ENCODE measurements at places on chromosomes 3 and 15. TPM values are rescaled to one million over a fixed set of nuclear protein-coding genes. Genes with fewer than 3 reads are reported as not detected.

DNA sequence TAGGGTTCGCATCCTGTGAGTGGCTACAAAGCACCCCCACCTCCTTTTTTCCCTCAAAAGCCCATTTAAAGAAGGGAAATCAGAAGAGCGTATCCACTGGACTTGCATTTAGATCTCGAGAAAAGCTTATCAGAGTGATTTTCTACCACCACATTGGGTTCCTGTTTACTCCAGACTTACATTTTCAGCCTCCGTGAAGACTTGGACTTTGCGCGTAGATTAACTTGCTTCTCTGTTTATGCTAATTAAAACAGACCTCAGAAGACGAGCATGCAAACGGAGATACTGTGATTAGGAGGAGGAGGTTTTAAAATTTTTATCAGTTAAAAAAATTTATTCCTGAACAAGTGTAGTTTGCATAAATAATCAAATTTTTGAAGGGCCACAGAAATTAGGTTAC lies 115.7 kb downstream of the AKAP13 start:
- DNase-seq, result no peak
- peaks cover 11% of the 10 kb centered on the region for H3K4me1 ChIP-seq
- no peaks in the 10 kb centered on the region for H3K36me3 ChIP-seq
- no peaks in the 10 kb centered on the region for H3K27me3 ChIP-seq

- no peaks in the 10 kb centered on the region for H3K4me1 ChIP-seq
- no peak for DNase-seq
- H3K27ac ChIP-seq, result no peak overlapping the region
- H3K27me3 ChIP-seq, result no peaks in the 10 kb centered on the region
- no peak overlapping the region for H3K4me3 ChIP-seq
Measured at GRCh38 chr3:80350771-80351170, 583.0 kb upstream of the ROBO1 start.

GRCh38 chr3:157868946-157869345 lies 237.3 kb downstream of the SHOX2 start:
- H3K36me3 ChIP-seq, result no peaks in the 10 kb centered on the region
- no peak overlapping the region for H3K4me3 ChIP-seq
- H3K27me3 ChIP-seq, result no peaks in the 10 kb centered on the region
- no peak for DNase-seq
- no peak overlapping the region for H3K27ac ChIP-seq

GRCh38 chr3:86869566-86869965 lies 121.4 kb downstream of the VGLL3 start:
- H3K27me3 ChIP-seq, result no peaks in the 10 kb centered on the region
- peaks cover 8% of the 10 kb centered on the region for H3K36me3 ChIP-seq
- no peak overlapping the region for H3K4me3 ChIP-seq
- H3K27ac ChIP-seq, result no peak overlapping the region
- no peaks in the 10 kb centered on the region for H3K4me1 ChIP-seq

- H3K27me3 ChIP-seq, result no peaks in the 10 kb centered on the region
- no peak overlapping the region for H3K4me3 ChIP-seq
- no peaks in the 10 kb centered on the region for H3K36me3 ChIP-seq
- no peak overlapping the region for H3K27ac ChIP-seq
Measured at GRCh38 chr15:35450492-35450891, 95.5 kb downstream of the DPH6 start.

DNA sequence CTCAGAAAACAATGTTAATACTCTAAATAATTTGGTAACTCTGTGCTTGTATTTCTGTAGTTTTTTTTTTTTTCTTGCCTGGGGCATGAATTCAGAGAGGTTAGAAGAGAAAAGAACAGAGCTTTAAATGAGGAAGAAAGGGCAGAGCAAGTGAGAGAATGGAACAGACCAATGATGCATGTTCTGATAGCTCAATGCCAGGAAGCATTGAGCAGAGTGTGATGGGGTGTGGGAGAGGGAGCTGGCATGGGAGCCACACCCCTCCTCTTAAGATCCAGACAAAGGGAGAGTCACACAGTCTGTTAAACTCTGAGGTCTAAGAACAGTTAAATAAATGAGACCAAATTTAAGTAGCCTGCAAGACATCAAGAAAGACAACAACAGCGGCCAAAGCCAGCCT lies 538.6 kb downstream of the TUSC7 start:
- H3K27me3 ChIP-seq, result no peaks in the 10 kb centered on the region
- no peaks in the 10 kb centered on the region for H3K4me1 ChIP-seq
- H3K4me3 ChIP-seq, result no peak overlapping the region
- no peak for DNase-seq
- H3K27ac ChIP-seq, result no peak overlapping the region

DNA sequence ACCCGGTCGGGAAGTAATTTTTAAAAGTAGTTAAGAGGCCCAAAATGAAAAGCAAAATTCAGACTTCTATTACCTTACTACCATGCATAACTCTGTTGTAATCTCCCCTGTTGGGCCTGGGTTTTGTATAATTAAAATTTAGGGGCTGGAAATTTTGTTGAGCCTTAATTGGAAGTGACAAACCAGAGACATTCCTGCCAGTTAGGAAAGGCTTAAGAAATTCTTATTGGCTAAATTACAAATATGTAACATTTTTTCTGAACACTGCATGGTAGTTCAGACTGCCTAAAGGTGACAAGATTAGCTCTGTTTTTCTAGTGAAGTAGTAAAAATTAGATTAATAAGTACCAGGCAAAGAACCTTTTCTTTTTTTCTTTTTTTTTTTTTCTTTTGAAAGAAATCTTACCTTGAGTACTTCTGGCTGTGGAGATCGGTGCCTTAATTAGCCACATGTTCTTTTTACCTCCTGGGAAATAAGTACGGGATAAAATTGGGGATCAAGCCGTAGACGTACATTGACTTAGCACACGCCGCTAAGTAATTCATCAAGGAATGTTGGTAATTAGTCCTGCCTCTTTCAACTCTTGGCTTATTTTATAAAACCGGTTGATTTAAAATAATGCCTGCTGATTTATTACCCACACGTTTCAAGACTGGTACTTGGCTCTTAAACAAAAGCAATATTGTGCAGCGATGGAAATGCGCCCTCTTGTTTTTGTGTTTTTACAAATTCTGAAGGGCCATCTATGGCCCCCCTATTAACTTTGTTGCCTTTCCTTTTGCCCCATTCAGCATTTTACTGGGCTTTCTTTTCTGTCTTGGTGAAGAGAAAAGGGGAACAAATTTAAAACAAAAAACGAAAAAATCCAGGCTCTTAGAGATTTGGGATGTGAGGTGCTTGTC lies 111.2 kb upstream of the SAMMSON start:
- no peak overlapping the region for H3K4me3 ChIP-seq
- no peaks in the 10 kb centered on the region for H3K4me1 ChIP-seq

GRCh38 chr15:78404125-78404524 lies 33.9 kb upstream of the IREB2 start:
- H3K4me1 ChIP-seq, result no peaks in the 10 kb centered on the region
- no peaks in the 10 kb centered on the region for H3K36me3 ChIP-seq
- H3K4me3 ChIP-seq, result no peak overlapping the region
- DNase-seq, result no peak
- H3K27me3 ChIP-seq, result peaks cover 5% of the 10 kb centered on the region

DNA sequence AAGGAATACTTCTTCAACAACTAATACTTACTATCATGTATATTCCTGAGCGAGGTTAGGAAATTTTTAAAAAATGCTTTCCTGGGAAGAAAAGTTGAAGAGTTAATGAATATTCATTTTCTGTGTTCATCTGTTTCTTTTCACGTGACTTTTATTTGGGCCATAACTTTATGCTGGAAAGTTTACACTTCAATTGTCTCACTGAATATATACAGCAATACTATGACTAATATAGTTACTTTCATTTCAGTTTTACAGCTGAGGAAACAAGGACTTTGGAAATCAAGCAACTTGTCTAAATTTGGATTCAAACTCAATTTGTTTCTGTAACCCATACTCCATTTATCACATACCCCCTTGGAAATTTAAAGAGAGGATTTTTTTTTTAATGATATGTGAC lies 894.2 kb downstream of the ROBO1 start:
- no peaks in the 10 kb centered on the region for H3K4me1 ChIP-seq
- DNase-seq, result no peak
- H3K27ac ChIP-seq, result no peak overlapping the region
- no peaks in the 10 kb centered on the region for H3K27me3 ChIP-seq
- peaks cover 5% of the 10 kb centered on the region for H3K36me3 ChIP-seq
- no peak overlapping the region for H3K4me3 ChIP-seq

- no peak overlapping the region for H3K27ac ChIP-seq
- DNase-seq, result no peak
- H3K4me1 ChIP-seq, result no peaks in the 10 kb centered on the region
- no peak overlapping the region for H3K4me3 ChIP-seq
- peaks cover 17% of the 10 kb centered on the region for H3K27me3 ChIP-seq
Measured at GRCh38 chr3:38992117-38992760, 59.5 kb downstream of the SCN11A start.

GRCh38 chr3:148077965-148078364 lies 619.7 kb upstream of the AGTR1 start:
- no peaks in the 10 kb centered on the region for H3K27me3 ChIP-seq
- H3K36me3 ChIP-seq, result no peaks in the 10 kb centered on the region
- H3K4me1 ChIP-seq, result no peaks in the 10 kb centered on the region
- no peak overlapping the region for H3K4me3 ChIP-seq

- peaks cover 8% of the 10 kb centered on the region for H3K36me3 ChIP-seq
- peaks cover 69% of the 10 kb centered on the region for H3K4me1 ChIP-seq
- H3K4me3 ChIP-seq, result peak overlapping the region; percentile 21
- no peak for DNase-seq
- no peaks in the 10 kb centered on the region for H3K27me3 ChIP-seq
Measured at GRCh38 chr3:120052225-120052624, 42.0 kb downstream of the GSK3B start.

DNA sequence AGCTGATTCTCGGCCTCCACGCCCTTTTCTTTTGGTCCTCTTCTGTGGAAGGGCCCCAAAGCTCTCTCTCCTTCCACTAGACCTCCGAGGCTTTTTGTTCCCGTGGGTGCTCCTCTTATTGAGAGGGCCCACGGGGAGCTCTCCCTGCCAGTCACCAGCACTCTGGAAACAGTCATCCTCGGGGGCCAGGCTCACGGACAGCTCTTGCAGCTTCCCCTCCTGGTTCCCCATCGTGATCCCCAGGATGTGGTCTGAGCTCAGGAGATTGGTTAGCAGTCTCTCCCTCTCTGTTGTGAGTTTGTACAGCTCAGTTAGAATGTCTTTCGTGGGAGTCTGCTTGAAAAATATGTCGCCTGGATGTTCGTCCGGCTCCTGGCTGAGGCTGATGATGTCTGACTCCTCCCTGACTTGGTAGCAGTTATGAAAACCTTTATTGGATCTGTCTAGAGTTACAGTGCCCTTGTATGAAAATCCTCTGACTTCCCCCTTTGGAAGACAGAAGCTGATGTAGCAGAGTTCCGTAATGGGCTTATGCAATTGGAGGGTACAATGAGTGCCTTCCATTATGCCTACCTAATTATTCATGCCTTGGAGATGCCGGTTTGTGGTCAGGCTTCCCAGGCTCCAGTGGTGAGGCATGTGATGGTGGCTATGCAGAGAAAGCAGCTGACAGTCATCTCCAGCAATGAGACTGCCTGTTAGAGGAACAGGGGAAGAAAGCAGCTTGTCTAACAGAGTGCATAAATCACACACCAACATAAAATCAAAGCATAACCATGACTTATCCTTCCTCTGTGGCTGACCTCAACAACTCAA lies 40.0 kb downstream of the FMN1 start:
- no peak overlapping the region for H3K27ac ChIP-seq
- no peak overlapping the region for H3K4me3 ChIP-seq
- peaks cover 15% of the 10 kb centered on the region for H3K27me3 ChIP-seq

GRCh38 chr15:80605591-80606150 lies 89.4 kb upstream of the ABHD17C start:
- H3K4me3 ChIP-seq, result no peak overlapping the region
- H3K27me3 ChIP-seq, result peaks cover 15% of the 10 kb centered on the region
- no peak overlapping the region for H3K27ac ChIP-seq
- no peaks in the 10 kb centered on the region for H3K4me1 ChIP-seq

- no peaks in the 10 kb centered on the region for H3K36me3 ChIP-seq
- no peak for DNase-seq
- no peak overlapping the region for H3K4me3 ChIP-seq
- H3K27me3 ChIP-seq, result peaks cover 6% of the 10 kb centered on the region
- H3K27ac ChIP-seq, result no peak overlapping the region
Measured at GRCh38 chr3:115590873-115591272, 32.4 kb upstream of the GAP43 start.

DNA sequence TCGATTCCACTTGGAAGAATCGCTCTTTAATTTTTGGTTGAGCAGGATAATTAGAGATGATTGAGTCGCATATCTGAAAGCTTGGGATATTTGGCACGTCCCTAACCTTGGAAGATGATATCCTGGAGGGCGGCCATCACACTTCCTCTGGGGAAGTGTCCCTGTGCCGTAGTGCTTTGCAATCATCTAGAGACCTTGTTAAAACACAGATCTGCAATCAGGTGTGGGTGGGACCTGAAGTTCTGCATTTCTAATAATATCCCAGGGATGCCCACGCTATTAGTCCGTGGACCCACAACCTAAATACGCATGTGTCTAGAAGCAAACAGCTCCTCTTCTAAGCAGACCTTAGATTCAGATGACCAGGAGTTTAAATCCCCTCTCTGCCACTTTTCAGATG lies 20.5 kb downstream of the MYO1E start:
- H3K4me1 ChIP-seq, result peaks cover 24% of the 10 kb centered on the region
- no peak overlapping the region for H3K27ac ChIP-seq
- H3K4me3 ChIP-seq, result no peak overlapping the region
- H3K36me3 ChIP-seq, result no peaks in the 10 kb centered on the region
- H3K27me3 ChIP-seq, result peaks cover 15% of the 10 kb centered on the region

DNA sequence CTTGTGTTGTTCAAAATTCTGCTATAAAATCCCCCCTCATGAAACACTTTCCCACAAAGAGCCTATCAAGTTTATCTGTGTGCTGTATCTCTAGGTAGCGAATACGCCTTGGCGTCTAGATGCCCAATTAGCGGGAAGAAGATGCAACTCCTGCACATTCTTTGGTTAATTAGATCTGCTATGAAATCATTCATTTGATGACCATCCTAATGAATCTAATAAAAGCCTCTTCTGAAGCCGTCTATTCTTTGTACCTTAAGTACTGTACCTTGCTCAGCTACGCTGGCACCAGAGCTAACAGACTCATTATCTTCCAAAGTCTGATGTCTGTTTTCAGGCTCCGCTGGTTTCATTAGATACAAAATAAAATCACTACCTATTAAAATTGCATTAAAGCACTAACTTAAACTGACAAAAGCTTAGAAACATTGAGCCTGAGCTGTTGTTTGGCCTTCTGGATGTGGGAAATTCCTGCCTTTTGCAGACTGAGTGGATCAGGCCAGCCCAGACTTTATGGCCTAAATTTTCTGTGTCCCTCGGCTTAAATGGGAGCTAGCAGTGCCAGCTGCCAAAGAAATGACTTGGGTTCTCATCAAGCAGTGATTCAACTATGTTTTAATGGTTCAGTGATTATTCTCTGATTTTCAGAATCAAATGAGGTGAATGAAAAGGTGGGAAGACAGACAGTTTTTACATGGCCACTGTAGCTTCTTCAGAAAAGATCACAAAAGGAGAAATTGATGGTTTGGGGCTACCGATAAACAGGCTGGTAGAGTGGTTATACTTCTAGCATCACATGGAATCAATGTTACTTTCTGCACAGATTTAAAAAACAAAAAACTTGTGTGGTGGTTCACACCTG lies 28.4 kb upstream of the CHST2 start:
- DNase-seq, result no peak
- no peaks in the 10 kb centered on the region for H3K36me3 ChIP-seq
- no peak overlapping the region for H3K27ac ChIP-seq
- H3K4me3 ChIP-seq, result no peak overlapping the region
- H3K27me3 ChIP-seq, result peaks cover 4% of the 10 kb centered on the region

GRCh38 chr3:74839566-74839965 lies 225.1 kb upstream of the CNTN3 start:
- H3K27me3 ChIP-seq, result no peaks in the 10 kb centered on the region
- no peak for DNase-seq
- H3K4me1 ChIP-seq, result no peaks in the 10 kb centered on the region

Gene C3orf52
- total RNA-seq, result 0.64 TPM

Gene NBEAL2
- total RNA-seq, result 121 TPM

Gene XCR1
- total RNA-seq, result not detected

Gene CCR9
- total RNA-seq, result not detected

Gene MORC1
- not detected for total RNA-seq

Gene CHRFAM7A
- 2.4 TPM for total RNA-seq

Gene ARPIN
- total RNA-seq, result not detected

Gene WDR93
- total RNA-seq, result not detected
